Pancreas (tissue), 10 donors: ENCODE measurements at places on chromosomes 12 and 14. TPM values are rescaled to one million over a fixed set of nuclear protein-coding genes. Genes with fewer than 3 reads are reported as not detected.

- DNase-seq, result no peak
Measured at GRCh38 chr12:110927546-110927945, 7.2 kb upstream of the MYL2 start.

DNA sequence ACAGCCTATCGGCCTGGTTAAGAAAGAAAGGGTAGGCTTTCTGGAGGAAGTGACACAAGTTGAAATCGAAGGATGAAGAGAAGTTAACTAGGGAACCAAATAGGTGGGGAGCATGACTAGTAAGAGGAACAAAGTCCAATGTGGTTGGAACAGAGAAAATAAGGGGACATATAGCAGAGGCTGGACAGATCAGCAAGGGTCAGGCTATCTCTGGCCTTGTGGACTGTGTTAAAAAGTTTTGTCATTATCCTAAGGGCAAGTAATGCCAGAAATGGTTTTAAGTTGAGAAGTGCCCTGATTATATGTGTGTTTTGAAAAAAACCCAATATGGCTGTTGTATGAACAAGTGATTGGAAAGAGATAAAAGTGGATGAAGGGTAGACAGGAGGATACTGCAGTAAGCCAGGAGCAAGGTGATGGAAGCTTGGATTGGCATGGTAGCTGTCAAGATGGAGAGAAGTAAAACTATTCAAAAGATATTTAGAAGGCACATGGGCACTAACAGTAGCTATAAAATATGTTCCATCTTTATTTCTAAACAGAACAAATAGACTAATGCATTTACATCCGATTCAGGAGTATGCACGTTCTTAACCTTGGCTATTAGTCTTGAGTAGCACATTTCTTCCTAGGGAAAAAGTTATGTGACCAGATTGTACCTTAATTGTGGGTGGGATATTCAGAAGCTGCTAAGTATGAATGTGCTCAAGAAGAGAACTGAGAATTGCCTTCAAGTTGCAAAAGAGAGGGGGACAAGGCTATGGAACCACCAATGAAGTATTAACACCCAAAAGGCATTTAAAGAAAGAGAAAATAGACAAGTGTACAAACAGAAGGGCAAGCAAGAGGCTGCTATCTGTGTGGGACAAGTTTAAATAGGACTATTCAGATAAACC lies 46.8 kb upstream of the OR5AU1 start:
- no peak for DNase-seq

DNA sequence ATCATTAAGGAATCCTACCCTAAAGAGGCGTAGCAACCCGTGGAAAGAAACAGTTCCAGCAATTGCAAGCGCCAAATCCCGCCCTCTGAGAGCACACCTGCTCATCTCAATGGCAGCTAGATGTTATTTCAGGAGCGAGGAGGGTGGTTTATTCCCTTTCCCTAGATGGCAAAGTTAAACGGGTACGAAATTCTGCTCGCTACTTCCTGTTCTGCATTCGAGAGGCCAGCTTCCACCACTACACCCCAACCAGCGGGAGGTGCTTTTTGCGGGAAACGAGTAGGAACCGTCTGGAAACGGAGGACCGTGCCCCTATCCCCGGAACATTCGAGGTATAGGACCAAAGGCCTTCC lies 536 bp downstream of the VPS29 start:
- DNase-seq, result peak; percentile 33

Gene IFNG-AS1
- not detected for total RNA-seq

Gene NABP2
- 15.4 TPM for total RNA-seq

Gene SLIRP
- total RNA-seq, result 33.0 TPM

GRCh38 chr12:2152134-2152533 lies 99.3 kb downstream of the CACNA1C start:
- no peak for DNase-seq

- DNase-seq, result no peak
Measured at GRCh38 chr14:103217538-103217937, 94.3 kb downstream of the TNFAIP2 start.

DNA sequence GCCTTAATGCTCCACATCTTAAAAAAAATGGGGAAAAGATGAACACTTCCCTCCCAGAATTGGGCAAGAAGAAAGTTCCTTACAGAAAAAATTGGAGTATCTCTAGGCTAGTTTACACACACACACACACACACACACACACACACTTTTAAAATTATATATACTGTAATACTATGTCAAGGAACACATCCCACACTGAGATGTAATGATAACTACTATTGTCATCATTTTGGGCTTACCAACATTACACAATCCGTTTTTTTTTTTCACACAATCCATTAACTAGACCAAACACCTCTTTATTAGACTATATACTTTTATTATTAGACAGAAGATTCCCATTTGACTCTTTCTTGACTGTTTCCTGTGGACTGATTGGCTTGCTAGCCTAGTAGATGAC lies 2.5 kb downstream of the LTBR start:
- no peak for DNase-seq

- no peak for DNase-seq
Measured at GRCh38 chr14:29925736-29926135, 1.9 kb downstream of the PRKD1 start.
